ENCODE measurements at places on chromosomes 12 and 14. TPM values are rescaled to one million over a fixed set of nuclear protein-coding genes. Genes with fewer than 3 reads are reported as not detected.

GRCh38 chr12:5442251-5443006 is 10.5 kb downstream of the NTF3 start:
- peak; percentile 68 for DNase-seq

- DNase-seq, result no peak
Measured at GRCh38 chr12:8014836-8015235, 17.7 kb upstream of the FOXJ2 start.

DNA sequence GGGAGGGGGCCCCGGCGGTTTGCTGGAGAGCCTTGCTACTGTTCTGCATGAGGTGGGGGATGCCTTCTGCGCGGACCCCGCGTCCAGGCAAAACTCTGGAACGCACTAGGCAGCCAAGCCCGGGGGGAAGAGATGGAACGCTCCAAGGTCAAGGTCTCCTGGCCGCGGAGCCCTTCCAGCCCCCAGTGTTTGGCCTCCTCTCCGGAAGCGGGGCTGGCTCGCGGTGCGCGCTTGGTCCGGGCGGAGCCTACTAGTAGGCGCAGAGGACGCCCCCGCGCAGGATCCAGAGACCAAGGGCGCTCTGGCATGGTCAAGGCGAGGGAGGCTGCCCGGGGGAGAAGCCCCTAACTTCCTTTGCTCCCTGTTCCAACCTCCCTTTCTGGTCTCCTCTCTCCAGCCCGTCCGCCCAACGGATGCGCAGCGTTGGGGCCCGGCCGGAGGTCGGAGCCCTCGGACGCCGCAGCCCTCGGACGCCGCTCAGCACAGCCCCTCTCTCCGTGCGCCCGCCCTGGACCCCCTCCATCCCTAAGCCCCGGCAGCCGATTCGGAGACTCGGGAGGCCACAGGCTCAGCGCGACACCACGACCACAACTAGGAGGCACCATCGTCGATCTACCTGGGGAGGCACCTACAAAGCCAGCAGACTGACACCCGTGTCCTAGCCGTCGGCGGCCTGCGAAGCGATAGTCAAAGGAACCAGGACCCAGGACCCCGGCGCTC is 669 bp upstream of the KCNK13 start:
- no peak for DNase-seq

DNA sequence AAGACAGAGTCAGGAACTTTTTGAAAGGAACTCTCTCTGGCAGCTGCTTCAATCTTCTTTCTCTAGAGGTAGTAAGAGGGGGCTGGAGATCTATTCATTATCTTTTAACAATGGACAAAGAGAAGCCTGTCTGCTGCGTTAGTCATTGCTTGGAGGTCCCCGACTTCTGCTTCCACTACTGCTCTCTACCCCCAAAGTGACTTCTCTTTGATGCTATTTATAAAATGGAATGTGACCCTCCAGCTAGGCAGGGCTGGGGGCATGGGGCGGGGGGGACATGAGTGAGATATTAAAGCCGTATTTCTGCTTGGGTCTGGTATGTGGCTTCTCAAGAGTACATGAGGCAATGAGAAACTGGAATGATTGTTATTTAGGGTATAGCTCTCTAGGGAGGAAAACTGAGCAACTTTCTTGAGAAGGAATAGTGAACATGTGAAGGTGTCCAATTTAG is 41.4 kb upstream of the NUDT4 start:
- DNase-seq, result no peak

- no peak for DNase-seq
Measured at GRCh38 chr12:59041241-59042121, 121.2 kb upstream of the LRIG3 start.

Gene MMP19
- not detected for total RNA-seq

Gene CLEC14A
- not detected for total RNA-seq

Gene MED6
- total RNA-seq, result 10.8 TPM

GRCh38 chr12:24902511-24903328 is 46.2 kb downstream of the BCAT1 start:
- DNase-seq, result no peak

- no peak for DNase-seq
Measured at GRCh38 chr12:77352946-77353345, 287.6 kb upstream of the E2F7 start.

GRCh38 chr14:96165493-96166436 is 38.9 kb upstream of the BDKRB2 start:
- peak; percentile 28 for DNase-seq

GRCh38 chr12:43222796-43223195 is 329.2 kb downstream of the ADAMTS20 start:
- DNase-seq, result no peak

- peak; percentile 80 for DNase-seq
Measured at GRCh38 chr12:26112703-26113147, 12.1 kb downstream of the BHLHE41 start.

DNA sequence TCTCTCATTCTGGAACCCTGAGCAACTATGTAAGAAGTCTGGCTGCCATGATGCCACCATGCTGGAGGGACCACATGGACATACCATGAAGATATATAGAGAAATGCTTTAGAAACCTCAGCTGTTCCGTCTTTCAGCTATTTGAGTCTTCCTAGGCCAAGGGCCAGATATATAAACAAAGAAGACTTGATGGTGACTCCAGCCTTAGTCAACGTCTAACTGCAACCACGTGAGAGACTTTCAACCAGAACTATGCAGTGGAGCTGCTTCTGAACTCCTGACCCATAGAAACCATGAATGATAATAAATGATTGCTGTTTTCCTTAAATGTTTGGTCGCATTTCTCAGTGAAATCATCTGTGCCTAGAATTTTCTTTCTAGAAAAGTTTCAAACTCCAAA is 20.0 kb upstream of the KITLG start:
- no peak for DNase-seq

- no peak for DNase-seq
Measured at GRCh38 chr12:106090591-106091445, 47.9 kb downstream of the NUAK1 start.

Gene TAS2R30
- total RNA-seq, result 0.86 TPM

Gene TCL1B
- total RNA-seq, result not detected

DNA sequence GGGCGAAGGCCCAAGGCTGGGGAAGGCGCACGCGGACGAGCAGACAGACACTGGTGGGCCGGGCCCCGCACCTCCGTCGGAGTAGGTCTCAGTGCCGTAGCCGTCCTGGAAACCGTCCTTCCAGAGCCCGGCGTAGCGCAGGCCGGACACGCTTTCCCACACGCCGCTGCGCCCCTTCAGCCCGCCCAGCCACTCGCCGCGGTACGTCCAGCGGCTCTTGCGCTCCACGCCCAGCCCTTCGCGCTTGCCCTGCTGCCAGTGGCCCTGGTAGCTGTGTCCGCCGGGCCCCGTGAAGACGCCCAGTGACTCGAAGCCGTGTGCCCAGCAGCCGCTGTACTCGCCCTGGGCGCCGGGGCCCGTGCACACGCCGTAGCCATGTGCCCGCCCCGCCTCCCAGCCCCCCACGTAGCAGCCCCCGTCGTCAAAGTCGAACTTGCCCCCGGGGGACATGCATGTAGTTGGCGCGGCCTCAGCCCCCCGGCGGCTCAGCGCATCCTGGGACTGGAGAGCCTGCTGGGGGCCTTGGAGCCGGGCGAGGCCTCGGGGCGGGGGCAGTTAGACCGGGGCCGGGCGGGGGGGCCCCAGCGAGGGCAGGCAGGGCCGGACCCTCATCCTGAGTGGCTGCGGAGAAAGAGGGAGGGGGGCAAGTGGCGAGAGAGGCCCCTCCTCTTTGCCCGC is 1.4 kb downstream of the JPH4 start:
- no peak for DNase-seq

- peak; percentile 43 for DNase-seq
Measured at GRCh38 chr14:75141967-75142366, 15.1 kb upstream of the NEK9 start.

- no peak for DNase-seq
Measured at GRCh38 chr14:75222208-75222701, 45.8 kb upstream of the TMED10 start.

GRCh38 chr12:93223440-93224426 is 154.0 kb upstream of the NUDT4 start:
- DNase-seq, result peak; percentile 85

- no peak for DNase-seq
Measured at GRCh38 chr14:91302391-91302790, 57.9 kb upstream of the GPR68 start.

DNA sequence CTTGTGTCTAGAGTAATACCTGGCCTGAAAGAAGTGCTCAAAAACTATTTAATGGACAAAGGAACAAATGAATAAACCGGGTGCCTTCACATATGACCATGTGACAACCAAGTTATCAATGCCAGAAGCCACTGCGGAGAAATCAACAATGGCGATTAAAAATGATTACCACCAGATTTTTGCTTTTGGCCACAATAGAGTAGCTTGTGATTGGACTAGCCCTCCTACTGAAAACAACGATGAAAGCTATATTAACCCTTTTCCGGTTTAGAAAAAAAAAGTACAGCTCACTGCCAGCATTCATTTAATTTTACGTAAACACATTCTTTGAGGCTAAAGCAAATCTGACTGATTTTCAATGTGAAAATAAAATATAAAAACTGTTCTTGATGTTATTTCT is 41.6 kb upstream of the TTC7B start:
- no peak for DNase-seq

Gene UNG
- total RNA-seq, result 158 TPM

- no peak for DNase-seq
Measured at GRCh38 chr12:80053051-80053790, 46.1 kb upstream of the OTOGL start.

DNA sequence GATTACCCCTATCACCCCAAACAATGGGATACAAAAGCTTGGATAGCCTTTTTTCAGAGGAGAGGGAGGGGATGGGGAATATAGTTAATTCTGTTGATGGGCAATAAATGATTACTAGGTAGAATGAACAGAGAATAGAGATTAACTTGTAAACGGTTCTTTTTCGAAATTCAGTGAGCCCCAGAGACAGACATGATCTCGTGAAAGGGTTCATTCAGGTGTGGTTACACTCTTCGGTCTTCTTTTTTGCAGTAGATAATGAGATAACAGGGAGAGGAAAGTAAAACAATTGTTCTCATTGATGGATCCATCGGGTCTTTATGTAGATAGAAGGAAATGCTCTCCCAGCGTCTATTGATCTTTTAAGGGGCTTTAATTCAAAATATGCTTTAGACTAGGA is 69.3 kb upstream of the RASSF8 start:
- DNase-seq, result no peak

Gene RTN1
- not detected for total RNA-seq

GRCh38 chr12:68454892-68455291 is 122.7 kb upstream of the MDM1 start:
- no peak for DNase-seq

- DNase-seq, result peak; percentile 78
Measured at GRCh38 chr12:71392521-71393145, 47.0 kb upstream of the LGR5 start.

- no peak for DNase-seq
Measured at GRCh38 chr14:94584591-94585280, 3.5 kb downstream of the SERPINA5 start.

GRCh38 chr14:104550340-104550860 is 29.2 kb upstream of the C14orf180 start:
- no peak for DNase-seq

GRCh38 chr14:68363843-68364767 is 428.8 kb downstream of the ZFP36L1 start:
- no peak for DNase-seq

DNA sequence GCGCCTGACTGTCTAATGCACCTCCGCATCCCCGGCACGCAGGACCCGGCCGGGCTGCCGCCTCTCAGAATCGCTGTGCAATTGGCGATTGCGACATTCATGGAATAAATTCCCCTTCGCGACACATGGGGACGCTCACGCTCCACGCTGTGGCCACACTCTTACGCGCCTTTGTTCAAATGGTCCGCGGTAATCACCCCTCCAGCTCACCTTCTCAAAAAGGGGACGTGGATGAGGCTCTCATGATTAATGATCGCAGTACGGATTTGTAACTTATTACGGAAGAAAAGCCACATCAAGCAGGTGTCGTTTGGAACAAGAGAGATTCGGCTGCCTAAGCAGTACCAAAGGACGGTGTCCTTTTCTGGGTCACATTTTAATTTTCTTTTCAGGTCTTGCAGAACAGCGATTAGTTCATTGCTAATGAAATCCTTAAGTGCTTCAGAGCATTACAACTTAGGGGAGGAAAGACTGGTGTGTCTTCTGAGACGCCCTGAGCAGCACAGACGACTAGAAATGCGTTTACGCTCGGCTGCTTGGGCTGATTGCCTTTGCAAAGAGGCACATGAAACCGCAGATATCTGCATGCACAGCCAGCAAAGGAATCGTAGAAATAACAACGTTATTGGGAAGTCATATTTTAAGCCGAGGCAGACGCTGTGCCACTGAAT is 37.3 kb upstream of the ADGRD1 start:
- no peak for DNase-seq

Gene TCHP
- total RNA-seq, result 8.8 TPM

Gene KRT6A
- not detected for total RNA-seq

DNA sequence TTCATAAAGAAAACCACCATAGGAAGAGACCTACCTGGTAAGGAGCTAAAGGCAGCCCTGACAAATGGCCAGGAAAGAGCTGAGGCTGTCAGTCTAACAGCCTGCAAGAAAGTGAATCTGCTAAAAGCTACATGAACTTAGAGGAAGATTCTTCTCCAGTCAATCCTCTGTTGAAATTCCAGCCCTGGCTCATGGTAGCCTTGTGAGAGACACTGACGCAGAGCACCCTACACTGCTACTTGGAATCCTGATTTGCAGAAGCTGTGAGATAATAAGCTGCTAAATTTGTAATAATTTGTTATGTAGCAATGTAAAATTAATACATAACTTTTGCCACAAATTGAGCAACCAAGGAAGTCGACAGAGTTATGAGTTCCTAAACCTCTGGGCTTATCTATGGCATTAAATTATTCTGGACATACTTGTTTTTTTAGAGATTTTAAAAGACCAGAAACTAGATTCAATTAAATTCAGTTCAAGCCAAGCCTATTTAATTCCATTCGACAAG is 257.0 kb downstream of the ETNK1 start:
- no peak for DNase-seq

DNA sequence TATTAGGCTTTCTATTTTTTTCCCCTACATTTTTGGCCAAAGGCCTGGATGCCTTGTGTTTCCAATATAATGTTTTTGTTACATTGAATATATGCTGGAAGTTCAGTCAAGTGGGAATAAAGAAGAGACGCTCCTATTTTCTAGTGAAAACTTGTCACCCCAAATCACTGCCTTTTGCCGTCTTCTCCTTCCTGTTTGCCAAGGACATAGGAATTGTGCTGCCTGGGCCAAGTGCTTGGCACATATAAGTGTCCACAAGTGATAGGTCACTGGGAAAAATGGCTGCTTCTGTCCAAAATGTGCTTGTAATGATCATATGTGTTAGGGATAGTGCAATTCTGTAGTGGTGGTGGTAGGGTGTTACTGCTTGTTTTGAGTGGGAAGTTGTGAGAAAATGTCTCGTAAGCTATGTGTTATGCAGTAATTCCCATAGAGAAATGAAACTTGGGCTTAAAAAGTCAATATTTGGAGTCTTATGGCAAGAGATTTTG is 11.6 kb upstream of the KCNJ8 start:
- DNase-seq, result no peak

Gene RASSF3
- 41.9 TPM for total RNA-seq

DNA sequence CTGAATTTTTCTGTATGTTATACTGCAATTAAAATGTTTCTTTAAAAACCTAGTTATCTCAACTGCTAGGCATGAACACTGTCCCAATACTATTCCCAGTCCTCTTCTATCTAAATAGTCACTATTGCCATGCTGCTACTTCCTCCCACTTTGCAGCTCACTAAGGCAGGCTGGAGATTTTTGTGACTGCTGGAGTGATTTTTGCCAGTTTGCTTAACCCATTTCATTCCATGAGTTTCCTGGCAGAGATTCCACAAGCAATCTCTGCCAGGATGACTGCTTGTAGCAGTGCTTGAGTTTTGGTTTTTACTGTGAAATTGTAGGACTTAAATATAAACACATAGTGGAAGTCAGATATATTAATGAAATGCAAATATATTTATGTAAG is 80.8 kb downstream of the BHLHE41 start:
- no peak for DNase-seq

Gene TAS2R7
- total RNA-seq, result not detected

Measured in HT-29 (cell line).